ENCODE measurements at places on chromosomes 3 and 15. TPM values are rescaled to one million over a fixed set of nuclear protein-coding genes. Genes with fewer than 3 reads are reported as not detected.

GRCh38 chr3:67875858-67876257 is 221.4 kb upstream of the SUCLG2 start:
- DNase-seq, result no peak

- DNase-seq, result no peak
These were observed 45.9 kb upstream of the THUMPD3 start for GRCh38 chr3:9316881-9317361.

DNA sequence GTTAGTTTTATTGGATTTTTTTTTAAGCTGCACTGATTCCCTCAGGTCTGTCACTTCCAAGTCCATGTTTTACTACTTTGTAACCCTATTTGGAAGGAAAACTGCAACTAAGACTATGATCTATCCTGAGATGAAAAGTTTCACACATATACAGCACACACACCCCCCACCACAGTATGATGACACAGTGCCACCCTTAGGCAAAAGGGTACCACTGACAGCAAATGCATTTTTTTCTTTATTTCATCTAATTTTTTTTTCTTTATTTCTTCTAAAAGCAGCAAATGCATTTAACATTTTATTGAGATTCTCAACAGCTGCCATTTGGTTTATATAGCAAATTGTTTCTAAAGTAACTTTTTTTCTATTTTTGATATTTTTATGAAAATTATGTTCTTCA is 21.2 kb downstream of the NGRN start:
- DNase-seq, result peak; percentile 43

DNA sequence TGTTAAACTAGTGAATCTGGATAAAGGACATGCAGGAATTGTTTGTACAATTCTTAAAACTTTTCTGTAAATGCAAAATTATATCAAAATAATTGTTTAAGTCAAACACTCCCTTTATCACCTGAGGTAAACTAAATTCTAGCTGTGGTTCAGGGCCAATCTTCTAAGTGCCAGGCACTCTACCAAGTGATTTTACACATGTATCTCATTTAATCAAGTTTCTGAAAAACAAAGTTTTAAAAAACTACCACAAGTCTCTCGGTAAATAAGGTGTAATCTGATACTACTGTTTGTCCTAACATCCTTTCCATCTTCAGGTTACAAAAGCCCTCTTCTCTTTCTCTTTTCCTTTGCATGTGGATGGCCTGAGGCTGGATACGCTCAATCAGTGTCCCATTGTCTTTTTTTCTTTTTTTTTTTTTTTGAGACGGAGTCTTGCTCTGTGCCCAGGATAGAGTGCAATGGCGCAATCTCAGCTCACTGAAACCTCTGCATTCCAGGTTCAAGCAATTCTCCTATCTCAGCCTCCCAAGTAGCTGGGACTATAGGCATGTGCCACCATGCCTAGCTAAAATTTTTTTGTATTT is 19.3 kb downstream of the IFT80 start:
- DNase-seq, result no peak

DNA sequence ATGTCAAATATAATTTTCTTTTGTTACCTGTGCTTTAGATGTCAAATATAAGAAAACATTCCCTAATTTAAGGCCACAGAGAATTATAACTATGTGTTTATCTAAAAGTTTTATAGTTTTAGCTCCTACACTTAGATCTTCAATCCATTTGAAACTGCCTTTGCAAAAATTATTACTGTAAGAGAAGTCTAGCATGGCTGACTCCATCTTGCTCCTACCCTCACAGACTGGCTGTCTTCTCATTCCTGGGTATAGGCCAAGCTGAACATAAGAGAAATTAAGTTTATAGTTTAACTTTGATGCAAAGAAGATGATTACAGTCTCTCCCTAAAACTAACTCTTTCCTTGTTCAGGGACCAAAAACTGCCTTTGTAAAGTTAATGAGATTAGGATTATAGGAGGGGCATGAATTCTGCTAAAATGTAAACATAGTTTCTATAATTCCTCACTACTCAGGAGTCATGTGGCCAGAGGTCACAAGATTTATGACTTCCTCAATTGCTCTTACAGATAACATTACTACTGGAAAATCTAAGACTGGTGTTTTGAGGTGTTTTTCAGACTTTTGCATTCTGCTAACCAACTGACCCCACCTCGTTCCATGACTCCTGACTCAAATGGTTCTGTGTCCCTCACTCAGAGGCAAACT is 184.0 kb downstream of the BCHE start:
- DNase-seq, result no peak

The GOLGA8J gene
- not detected for total RNA-seq

GRCh38 chr3:86968244-86968932 is 22.6 kb downstream of the VGLL3 start:
- DNase-seq, result no peak

- DNase-seq, result no peak
These were observed 16.4 kb downstream of the CHST13 start for GRCh38 chr3:126540342-126540849.

The CATSPER2 gene
- total RNA-seq, result 0.53 TPM

GRCh38 chr15:28982886-28983285 is 97.1 kb downstream of the APBA2 start:
- no peak for DNase-seq
